Calu3 (cell line): ENCODE measurements at places on chromosomes 2 and 18. TPM values are rescaled to one million over a fixed set of nuclear protein-coding genes. Genes with fewer than 3 reads are reported as not detected.

Gene CYP1B1
- 34.4 and 36.5 TPM in 2 replicates for total RNA-seq

Gene GPR39
- total RNA-seq = 24.1 and 24.9 TPM in 2 replicates

Gene CFAP65
- total RNA-seq = 0.68 and 1.3 TPM in 2 replicates

Gene TCF23
- not detected in 2 replicates for total RNA-seq

Gene LBH
- 2.4 and 3.3 TPM in 2 replicates for total RNA-seq

Gene ALK
- not detected in 2 replicates for total RNA-seq

Gene UGT1A8
- not detected in 2 replicates for total RNA-seq

Gene HPCAL1
- 34.0 and 35.1 TPM in 2 replicates for total RNA-seq

Gene SIX3
- total RNA-seq = not detected in 2 replicates

Gene CDC42EP3
- total RNA-seq = 26.9 and 29.4 TPM in 2 replicates

Gene FAP
- 0.61 and 2.1 TPM in 2 replicates for total RNA-seq

Gene APLF
- total RNA-seq = 4.2 and 4.5 TPM in 2 replicates

Gene DSG4
- total RNA-seq = not detected in 2 replicates

Gene ANKRD62
- not detected in 2 replicates for total RNA-seq

Gene ALLC
- not detected in 2 replicates for total RNA-seq

Gene CDH19
- total RNA-seq = 0.27 and 0.33 TPM in 2 replicates

Gene RGPD4
- total RNA-seq = not detected in 2 replicates

Gene DNAH7
- 1.7 and 2.5 TPM in 2 replicates for total RNA-seq

Gene HRH4
- 0.09 TPM in 1 of 2 replicates, not detected in the other for total RNA-seq

Gene KLHL30
- total RNA-seq = 0.64 and 1.3 TPM in 2 replicates

Gene LRP1B
- total RNA-seq = 0.05 and 0.21 TPM in 2 replicates
